ENCODE measurements at places on chromosomes 11 and 22. TPM values are rescaled to one million over a fixed set of nuclear protein-coding genes. Genes with fewer than 3 reads are reported as not detected.

GRCh38 chr22:37126383-37126782 is 16.9 kb upstream of the TMPRSS6 start:
- no peaks in the 10 kb centered on the region for H3K27me3 ChIP-seq
- peaks cover 22% of the 10 kb centered on the region for H3K4me1 ChIP-seq
- H3K27ac ChIP-seq: no peak overlapping the region
- H3K4me3 ChIP-seq: no peak overlapping the region

- H3K4me3 ChIP-seq: no peak overlapping the region
- no peak for DNase-seq
- H3K36me3 ChIP-seq: no peaks in the 10 kb centered on the region
- no peaks in the 10 kb centered on the region for H3K27me3 ChIP-seq
- no peak overlapping the region for H3K27ac ChIP-seq
Measured at GRCh38 chr11:128547946-128548648, 39.3 kb downstream of the ETS1 start.

The SAA4 gene
- not detected for total RNA-seq

The MRPL17 gene
- total RNA-seq: 42.4 TPM

The FAM180B gene
- not detected for total RNA-seq

The CLMP gene
- 5.4 TPM for total RNA-seq

The VEGFB gene
- total RNA-seq: 129 TPM

DNA sequence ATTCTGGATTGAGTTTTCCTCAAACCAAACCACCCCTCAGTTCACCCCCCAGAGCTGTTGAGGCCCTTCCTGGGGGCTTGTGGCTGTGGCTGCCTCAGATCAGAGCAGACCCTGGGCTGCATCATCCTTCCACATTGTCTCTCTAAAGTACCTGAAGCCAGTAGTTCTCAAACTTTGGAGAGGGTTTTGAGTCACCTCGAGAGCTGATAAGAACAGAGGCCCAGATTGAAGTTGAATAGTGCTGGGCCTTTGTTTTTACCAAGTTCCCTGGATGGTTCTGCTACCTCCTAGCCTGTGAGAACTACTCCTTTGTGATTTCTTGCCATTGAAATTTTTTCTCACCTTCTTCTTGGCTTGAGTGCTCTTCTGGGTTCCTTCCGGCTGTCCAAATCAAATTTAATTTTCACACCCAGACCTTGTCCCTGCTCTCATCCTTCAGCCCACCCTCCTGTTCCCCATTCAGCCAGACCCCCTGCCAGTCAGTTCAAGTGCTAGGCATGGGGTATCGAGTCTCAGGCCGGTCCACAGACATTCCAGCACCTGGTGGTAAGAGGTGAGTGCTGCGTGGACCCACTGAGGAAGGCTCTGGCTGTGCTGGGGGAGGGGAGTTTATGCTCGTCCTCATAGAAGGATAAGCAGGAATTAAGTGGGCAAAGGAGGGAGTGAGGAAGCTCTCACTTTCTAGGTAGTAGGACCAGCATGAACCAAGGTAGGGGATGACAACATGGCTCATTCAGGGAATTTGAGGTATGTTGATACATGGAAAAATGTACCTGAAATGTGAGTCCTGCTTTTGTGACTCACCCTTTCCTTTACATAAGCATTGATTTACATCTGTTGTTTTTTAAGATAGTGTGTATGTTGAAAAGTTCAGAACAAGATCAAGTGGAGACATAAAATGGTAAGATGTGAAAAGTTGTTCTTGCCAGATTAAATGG is 116.5 kb downstream of the PTPRJ start:
- H3K27ac ChIP-seq: peak overlapping the region; percentile 53
- no peaks in the 10 kb centered on the region for H3K27me3 ChIP-seq
- DNase-seq: peak; percentile 92

DNA sequence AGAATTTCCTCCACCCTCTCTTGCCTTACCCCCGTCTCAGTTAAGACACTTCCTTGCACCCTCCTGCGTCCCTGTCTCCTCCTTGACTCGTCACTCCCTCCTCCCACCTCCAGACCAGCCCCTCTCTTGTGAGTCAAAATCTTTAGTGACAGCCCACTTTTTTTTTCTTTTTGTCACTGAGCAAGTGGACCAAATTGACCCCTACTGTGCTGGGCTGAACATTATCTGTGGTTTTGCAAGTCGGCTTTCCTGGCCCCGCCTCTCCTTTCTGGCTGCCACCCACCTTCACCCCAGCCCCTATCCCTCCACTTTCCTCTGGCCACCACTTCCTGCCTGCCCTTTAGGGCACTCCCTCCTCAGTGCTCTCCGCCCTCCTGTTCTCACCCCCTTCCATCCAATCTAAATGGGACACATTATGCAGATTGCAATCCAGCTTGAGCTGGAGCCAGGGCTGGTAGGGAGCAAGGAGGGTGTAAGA is at the start of gene APLNR:
TSS of gene APLNR (minus strand) at position 47 of the 478 bp plus-strand sequence. CDS start 246 bp downstream, outside the sequence.
- H3K27me3 ChIP-seq: peaks cover 34% of the 10 kb centered on the region
- H3K4me3 ChIP-seq: no peak within 1 kb of the TSS
- H3K27ac ChIP-seq: no peak within 1 kb of the TSS
- DNase-seq: no peak

The PRG3 gene
- total RNA-seq: not detected

DNA sequence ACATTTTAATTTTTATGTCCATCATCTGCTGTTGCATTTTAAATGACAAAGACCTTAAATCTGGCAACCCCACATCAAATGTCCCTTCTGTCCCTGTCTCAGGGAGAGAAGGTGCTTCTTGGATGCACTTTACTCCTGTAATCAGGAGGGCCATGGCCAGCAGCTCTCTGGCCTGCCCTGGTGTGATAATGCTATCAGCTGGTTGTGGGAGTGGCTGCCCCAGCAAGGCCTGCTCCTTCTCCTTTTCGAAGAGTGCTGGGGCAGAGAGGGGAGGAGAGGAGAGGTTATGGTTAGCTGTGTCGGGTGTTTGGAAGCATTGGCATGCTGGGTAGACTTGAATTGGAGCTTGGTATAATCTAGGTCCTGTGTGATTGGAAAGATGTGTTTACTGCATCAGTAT is 12.8 kb downstream of the TNRC6B start:
- DNase-seq: no peak
- peaks cover 7% of the 10 kb centered on the region for H3K36me3 ChIP-seq
- no peaks in the 10 kb centered on the region for H3K4me1 ChIP-seq
- H3K27me3 ChIP-seq: no peaks in the 10 kb centered on the region

DNA sequence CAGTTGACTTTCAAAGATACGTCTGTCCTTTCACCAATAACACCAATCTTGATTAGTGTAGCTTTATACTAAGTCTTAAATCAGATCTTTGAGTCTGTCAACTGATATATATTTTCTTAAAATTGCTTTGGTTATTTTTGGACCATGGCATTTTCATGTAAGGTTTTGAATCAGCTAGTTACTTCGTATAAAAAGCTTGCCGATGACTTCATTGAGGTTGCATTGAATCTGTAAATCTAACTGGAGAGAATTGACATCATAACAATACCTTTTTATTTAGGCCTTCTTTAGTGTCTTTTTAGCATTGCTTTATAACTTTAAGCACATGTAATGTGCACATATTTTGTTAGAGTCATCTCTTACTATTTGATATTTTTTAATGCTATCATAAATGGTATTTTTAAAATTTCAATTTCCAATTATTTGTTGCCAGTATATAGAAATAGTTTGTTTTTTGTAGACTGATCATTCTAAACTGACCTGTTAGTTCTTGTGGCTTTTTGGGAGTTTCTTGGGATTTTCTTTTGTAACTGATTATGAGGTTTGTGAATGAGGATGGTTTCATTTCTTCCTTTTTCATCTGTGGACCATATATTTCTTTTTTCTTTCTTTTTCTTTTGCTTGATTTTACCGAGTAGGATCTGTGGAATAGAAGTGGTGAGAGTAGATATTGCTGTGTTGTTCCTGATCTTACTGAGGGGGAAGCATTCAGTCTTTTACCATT is 61.4 kb downstream of the DDX10 start:
- no peaks in the 10 kb centered on the region for H3K27me3 ChIP-seq
- H3K36me3 ChIP-seq: peaks cover 26% of the 10 kb centered on the region
- no peak overlapping the region for H3K4me3 ChIP-seq
- no peaks in the 10 kb centered on the region for H3K4me1 ChIP-seq
- H3K27ac ChIP-seq: no peak overlapping the region
- no peak for DNase-seq

DNA sequence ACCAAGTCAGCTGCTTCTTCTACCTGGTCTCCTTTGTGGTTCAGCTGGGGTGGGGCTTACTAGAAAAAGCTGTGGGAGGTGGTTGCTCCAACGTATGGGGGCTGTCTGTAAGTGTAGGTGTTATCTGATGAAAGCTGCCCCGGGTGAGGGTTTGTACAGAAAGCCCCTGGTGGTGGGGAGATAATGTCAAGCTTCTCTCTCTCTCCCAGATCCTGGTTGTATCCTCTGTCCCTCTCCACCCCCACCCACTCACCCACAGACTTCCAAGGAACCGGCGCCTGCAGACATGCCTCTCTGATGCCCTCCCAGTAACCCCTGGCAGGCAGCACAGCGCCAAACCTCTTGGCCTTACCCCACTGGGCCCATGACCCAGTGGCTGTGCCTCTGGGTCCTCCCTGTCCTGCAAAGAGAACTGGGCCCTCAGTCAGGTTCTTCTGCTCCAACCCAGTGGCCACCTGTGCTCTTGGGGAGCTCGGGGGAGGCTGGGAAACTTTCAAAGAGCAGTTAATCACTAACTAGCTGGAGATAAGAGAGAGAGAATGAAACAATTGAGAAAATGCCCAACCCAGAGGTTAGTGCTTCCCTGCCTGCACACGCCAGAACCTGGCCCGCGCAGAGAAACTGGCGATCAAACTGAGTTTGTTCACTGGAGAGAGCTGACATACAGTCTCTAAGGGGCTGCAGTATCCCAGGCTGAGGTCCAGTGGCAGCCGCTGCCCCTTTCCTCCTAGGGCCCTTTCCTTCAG is 20.4 kb upstream of the EHF start:
- H3K4me3 ChIP-seq: no peak overlapping the region
- no peaks in the 10 kb centered on the region for H3K27me3 ChIP-seq
- peak; percentile 61 for DNase-seq
- H3K27ac ChIP-seq: peak overlapping the region; percentile 91
- H3K4me1 ChIP-seq: peaks cover 56% of the 10 kb centered on the region

GRCh38 chr22:38204784-38205183 is 3.0 kb downstream of the MAFF start:
- peaks cover 14% of the 10 kb centered on the region for H3K4me1 ChIP-seq
- no peaks in the 10 kb centered on the region for H3K27me3 ChIP-seq
- no peak overlapping the region for H3K27ac ChIP-seq
- no peak overlapping the region for H3K4me3 ChIP-seq

The PATE2 gene
- 1.3 TPM for total RNA-seq

The TTC36 gene
- total RNA-seq: 0.41 TPM

GRCh38 chr11:126731576-126732142 is 268.9 kb downstream of the KIRREL3 start:
- DNase-seq: no peak
- no peaks in the 10 kb centered on the region for H3K36me3 ChIP-seq
- peaks cover 89% of the 10 kb centered on the region for H3K27me3 ChIP-seq

The CBY1 gene
- total RNA-seq: 61.8 TPM

The CRYAB gene
- total RNA-seq: not detected

DNA sequence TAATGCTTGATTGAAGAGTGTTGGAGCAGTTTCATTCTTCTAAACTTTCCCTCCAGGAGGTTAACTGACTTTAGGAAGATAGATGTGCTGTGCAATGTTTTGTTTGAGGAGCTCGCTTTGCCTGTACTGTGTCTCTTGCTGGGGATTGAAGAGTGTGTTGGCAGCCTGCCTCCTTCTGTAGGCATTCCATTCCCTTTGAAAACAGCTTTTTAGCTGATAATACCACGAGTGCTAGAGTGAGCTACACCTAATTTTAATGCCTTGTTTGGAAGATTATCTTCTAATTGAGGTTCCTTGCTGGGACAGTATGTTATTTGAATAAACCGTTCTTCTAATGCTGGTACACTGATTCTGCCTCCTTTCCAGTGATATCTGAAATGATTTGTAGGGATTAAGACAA is 7.2 kb downstream of the DDX10 start:
- H3K4me1 ChIP-seq: peaks cover under 1% of the 10 kb centered on the region
- DNase-seq: no peak
- no peak overlapping the region for H3K27ac ChIP-seq
- H3K4me3 ChIP-seq: no peak overlapping the region
- peaks cover 29% of the 10 kb centered on the region for H3K36me3 ChIP-seq
- H3K27me3 ChIP-seq: no peaks in the 10 kb centered on the region

The MAPK8IP2 gene
- total RNA-seq: 0.88 TPM

The HEPHL1 gene
- total RNA-seq: not detected

DNA sequence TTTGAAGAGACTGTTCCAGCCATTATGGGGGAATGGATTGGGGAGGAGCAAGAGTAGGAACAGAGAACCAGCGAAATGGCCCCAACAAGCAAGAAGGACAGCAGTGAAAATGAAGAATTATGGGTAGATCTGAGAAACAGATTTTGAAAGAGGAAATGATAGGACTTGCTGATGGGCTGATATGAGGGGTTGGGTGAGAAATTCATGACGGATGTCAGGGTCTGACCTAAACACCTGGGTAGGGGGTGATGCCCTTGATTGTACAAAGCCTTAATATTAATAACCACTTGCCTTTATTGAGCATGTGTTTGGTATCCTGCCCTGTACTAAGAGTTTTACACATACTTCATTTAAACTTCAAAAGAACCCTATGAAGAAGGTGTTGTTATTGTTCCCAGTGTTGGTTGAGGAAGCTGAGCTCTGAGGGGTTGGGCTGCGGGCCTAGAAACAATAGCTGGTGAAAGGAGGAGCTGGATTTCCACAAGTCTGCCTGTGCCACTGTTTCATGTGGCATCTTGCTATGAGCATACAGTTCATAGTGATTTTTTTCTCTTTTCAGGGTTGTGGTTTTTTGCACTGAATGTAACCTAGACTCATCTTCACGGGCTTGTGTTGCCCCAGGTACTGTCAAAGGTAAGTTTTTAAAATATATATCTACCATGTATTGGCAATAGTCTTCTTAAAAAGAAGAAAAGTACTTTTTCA is 61.1 kb upstream of the TNRC6B start:
- no peaks in the 10 kb centered on the region for H3K4me1 ChIP-seq
- DNase-seq: no peak
- no peaks in the 10 kb centered on the region for H3K36me3 ChIP-seq
- no peak overlapping the region for H3K4me3 ChIP-seq
- H3K27ac ChIP-seq: no peak overlapping the region
- no peaks in the 10 kb centered on the region for H3K27me3 ChIP-seq

The ESAM gene
- total RNA-seq: 13.5 TPM

- no peak overlapping the region for H3K27ac ChIP-seq
- no peaks in the 10 kb centered on the region for H3K27me3 ChIP-seq
- no peaks in the 10 kb centered on the region for H3K4me1 ChIP-seq
- H3K36me3 ChIP-seq: 0 out of 2 replicates have a peak, but pooled peaks cover 7% of the 10 kb centered on the region
- no peak overlapping the region for H3K4me3 ChIP-seq
Measured at GRCh38 chr11:77876045-77876444, 55.1 kb downstream of the AAMDC start.

DNA sequence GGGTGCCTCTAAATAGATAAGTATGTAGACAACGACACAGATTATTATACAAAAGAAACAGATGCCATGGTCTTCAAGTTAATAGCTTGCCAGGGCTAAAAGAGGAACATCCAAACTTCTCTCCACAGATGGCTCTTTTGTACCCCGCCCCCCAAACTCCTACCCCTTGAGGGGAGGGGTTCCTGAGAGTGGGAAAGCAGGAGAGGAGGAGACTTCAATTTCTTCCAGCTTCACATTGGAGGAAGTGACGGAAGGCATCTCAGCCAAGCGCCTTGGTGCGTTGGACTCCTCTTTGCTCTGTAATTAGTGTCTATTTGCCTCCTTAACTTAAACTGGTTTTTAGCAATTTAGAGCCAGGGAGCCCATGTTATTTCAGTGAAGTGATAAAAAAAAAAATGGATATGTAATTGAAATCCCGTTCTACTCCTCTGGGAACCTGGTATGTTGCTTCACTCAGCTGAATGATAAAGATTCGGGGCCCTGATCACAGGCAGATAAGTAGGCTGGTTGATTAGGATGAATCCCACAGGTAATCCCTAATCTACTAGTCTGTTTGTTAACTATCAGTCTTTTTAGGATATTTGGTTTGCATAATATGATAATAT is 580.9 kb upstream of the CADM1 start:
- H3K4me3 ChIP-seq: no peak overlapping the region
- no peaks in the 10 kb centered on the region for H3K4me1 ChIP-seq
- no peaks in the 10 kb centered on the region for H3K36me3 ChIP-seq

All from PC-9 (cell line).